ENCODE measurements at places on chromosomes 12 and 14.

DNA sequence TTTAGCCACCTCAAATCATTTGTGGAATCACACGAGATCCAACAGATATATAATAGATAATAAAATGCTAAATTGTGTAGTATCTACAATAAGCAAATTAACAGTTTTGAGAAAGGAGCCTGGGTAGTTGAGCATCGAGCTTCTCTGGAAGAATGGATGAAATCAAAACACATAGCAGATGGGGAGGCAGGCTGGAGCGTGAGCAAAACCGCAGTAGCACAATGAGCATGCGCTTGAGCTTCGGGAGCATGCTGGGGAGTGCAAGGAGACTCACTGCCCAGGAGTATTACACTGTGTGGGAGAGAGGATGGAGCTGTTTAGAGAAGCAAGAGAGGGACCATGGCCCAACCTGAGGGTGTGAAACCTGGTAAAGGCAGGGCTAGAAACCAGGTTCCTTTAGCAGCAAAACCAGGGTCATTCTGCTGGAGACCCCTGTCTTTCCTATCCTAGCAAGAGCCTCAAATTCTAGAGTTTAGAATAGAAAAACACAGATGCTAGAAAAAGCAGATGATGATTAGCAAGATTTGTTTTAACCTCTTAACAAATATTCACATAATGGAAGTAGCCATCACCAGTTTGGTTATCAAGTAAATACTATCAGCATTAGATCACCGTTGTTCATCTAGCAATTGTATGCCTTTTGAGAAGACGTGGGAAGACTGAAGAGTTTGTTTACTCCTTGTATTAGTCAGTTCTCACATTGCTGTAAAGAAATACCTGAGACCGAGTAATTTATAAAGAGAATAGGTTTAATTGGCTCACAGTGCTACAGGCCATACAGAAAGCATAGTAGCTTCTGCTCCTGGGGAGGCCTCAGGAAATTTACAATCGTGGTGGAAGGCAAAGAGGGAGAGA is 484.8 kb downstream of the EGLN3 start:
- DNase-seq, result no peak

DNA sequence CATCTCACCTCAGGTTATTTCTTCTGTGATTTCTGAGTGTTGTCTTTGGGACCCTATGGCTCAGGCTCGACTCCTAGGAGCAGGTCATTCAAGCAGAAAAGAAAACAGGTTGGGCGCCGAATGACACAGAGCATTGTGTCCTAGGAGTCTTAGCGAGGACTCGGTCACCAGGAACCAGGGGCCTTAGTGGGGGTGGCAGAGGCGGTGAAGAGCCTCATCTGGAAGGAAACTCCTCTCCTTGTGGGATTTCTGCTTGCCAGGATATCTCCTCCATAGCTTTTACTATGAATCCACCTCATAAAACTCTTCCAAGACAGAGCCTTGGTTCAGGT is 630 bp downstream of the PLEKHH1 start:
- DNase-seq, result no peak

DNA sequence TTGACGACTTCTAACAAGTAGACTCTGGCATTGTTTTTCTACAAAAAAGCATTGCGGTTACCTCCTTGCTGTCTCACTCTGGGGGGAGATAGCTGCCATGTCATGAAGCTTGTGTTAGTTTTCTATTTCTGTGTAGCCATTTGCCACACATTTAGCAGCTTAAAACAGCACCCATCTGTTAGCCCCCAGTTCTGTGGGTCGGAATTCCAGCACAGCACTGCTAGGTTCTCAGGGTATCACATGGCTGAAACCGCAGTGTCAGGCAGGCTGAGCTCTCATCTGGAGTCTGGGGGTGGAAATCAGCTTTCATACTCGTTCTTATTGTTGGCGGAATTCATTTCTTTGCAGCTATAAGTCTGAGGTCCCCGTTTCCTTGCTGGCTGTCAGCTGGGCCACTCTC is 19.9 kb upstream of the STXBP6 start:
- no peak for DNase-seq

GRCh38 chr12:110619534-110619953 is 5.6 kb downstream of the TCTN1 start:
- DNase-seq, result peak; percentile 36

DNA sequence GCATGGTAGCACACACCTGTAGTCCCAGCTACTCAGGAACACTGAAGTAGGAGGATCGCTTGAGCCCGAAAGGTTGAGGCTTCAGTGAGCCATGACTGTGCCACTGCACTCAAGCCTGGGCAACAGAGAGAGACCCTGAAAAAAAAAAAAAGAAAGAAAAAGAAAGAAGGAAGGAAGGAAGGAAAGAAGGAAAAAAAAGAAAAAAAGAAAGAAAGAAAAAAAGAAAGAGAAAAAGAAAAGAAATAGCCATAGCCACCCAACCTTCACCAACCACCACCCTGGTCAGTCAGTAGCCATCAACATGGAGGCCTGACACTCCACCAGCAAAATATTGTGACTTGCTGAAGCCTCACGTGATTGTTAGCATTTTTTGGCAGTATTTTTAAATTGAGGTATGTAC is 21.4 kb upstream of the TMEM263 start:
- DNase-seq, result no peak
